ENCODE measurements at places on chromosomes 1 and 21. TPM values are rescaled to one million over a fixed set of nuclear protein-coding genes. Genes with fewer than 3 reads are reported as not detected.

The MPL gene
- not detected for polyA plus RNA-seq

The TRIM67 gene
- not detected for polyA plus RNA-seq

The AVPR1B gene
- polyA plus RNA-seq, result not detected

The SHE gene
- not detected for polyA plus RNA-seq

The HPDL gene
- polyA plus RNA-seq, result not detected

All from CD14-positive monocyte (primary cell).